ENCODE measurements at places on chromosomes 7 and 10.

DNA sequence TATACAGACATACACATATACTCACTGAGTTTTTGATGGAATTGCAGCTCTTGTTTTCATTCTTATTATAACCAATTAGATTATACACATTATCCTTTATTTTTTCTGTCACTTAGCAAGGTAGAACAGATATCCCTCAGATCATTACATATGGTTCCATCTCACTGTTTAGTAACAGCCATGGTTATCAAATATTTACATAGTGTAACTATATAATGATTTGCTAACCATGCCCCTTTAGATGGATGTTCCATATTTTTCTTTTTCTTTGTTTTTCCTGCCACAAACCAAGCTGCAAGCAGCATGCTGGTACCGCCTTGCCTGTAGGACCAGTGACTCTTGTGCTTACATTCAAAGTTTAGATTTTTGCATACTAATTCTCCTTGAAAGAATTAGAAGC, 163.4 kb upstream of the NFE2L3 start:
- no peak for DNase-seq

DNA sequence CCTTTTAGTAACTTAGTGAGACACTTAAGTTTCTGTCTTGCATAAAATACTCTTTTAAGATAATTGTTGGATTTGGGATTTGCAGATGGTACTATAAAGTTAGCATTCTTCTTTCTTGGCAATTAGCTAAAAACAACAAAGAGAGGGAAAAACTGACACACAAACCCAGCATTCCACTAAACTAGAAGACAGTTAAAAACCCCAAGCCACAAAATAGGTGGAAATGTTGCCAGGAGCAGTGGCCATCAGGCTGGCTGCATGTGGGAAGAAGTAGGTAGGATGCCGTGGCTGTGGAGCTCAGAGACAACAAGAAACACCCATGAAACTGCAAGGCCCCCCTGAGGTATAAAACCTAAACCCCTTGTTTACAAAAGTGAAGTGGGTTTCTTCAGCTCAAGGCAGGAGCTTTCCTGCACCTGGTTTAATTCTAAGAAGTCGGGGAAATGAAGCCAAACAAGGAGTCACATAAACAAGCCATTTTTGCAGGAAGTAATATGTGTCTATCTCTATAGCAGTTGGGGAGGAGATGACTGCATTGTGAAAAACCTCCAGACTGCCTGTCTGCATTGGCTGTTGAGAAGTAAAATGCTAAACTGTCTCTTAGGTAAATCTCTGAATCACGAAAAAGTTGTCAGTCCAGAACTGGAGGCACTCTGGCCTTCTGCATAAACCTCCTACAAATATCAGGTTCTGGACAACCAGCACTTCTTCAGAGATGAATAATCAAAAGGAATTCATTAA, 9.5 kb downstream of the RAB18 start:
- DNase-seq: no peak

DNA sequence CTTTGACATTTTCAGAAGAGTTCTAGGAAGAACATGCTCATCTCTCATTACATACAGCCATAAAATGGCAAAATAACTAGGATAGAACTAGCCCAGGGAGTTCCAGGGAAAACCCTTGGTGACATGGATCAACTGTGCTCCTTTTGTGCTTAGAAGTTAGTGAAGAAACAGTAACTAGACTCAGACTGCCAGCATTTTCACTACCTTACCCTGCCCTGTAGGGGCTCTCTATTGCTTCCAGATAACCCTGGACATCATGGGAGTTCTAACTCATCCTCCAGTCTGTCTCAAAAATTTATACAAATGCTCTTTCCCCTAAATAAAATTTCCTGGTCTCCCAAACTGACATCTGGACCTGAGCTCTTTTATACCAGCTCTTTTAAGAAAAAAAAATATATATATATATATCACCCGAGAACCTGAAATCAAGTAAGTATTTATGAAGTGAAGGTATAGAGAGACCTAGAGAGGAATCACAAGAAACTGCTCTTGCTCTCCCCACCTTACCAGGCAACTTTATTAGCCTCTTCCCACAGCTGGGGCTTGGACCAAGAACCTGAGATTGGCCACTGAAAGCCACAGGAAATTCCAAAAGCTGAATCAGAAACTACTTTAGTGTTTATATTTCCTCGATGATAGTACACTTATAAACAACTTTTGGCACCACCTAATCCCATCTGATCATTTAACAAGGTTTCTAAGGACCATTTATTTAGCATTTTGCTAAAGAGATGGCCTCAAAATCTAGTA, 101.4 kb downstream of the RELN start:
- no peak for DNase-seq

- no peak for DNase-seq
Observed at GRCh38 chr10:51121861-51122260, 47.6 kb downstream of the PRKG1 start.

- no peak for DNase-seq
Observed at GRCh38 chr7:106936236-106936635, 71.2 kb downstream of the PIK3CG start.

GRCh38 chr7:47213276-47213675, 368.6 kb downstream of the TNS3 start:
- DNase-seq: no peak

DNA sequence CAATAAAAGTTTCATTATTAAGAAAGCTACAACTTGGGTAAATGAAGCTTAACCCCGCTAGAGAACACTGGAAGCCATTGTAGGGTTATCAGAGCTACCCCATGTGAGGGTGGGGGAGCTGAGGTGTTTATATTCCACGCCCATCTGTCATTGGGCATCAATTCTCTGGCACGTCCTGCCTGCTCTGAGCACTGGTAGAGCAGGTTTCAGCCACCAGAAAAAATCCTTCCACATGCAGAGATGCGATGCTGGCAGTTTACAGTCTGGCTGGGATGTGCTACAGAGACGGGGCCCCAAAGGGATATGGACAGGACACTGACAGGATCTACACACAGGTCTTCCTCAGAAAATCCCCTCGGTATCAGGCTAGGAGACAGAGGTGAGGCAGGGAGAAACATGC, 15.9 kb upstream of the RAPGEF5 start:
- no peak for DNase-seq

DNA sequence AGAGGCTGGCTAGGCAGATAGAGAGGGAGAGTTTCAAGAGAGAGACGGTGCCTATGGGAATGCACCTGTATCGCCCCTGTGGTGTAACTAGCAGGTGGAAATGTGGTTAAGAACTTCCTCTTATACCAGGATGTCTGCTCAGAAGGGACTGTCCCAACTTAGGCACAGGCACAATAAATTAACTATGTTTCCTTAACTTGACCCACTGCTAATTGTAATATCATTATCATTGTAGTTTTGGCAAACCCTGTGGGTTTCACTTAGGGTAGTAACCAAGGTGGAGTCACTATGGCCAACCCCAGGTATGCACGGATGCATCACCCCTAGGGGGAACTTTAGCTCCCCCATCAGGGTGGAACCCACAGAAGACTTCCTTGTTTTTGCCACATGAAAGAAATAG, 455.7 kb downstream of the DGKB start:
- DNase-seq: peak; percentile 13

DNA sequence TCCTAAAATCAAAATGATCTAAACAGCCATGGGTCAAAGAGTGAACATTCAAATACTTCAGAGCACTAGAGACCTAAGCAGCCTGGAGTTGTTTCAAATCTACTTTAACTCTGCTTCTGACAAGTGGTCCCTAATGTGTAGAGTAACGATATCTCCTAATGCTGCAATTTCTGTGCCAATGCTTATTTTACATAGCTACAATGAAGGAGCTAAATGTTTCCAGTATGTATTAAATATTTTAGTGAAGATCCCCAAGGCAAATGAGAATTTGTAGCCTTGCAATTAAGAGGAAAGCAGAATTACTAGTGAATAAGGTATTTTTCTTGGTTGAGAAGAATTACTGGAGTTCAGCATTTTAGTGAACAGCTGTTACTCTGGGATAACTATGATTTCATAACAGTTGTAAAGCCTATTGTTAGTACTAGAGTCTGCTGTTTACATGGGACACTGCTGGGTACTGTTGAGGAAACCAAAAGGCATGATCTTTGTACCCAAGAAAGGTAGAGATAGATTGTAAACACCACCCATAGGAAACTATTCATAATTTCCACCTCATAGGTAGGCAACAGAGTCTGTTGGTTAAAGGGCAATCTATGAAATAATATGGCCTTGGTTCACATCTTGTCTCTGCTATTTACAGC, 271.9 kb downstream of the PLXDC2 start:
- no peak for DNase-seq

DNA sequence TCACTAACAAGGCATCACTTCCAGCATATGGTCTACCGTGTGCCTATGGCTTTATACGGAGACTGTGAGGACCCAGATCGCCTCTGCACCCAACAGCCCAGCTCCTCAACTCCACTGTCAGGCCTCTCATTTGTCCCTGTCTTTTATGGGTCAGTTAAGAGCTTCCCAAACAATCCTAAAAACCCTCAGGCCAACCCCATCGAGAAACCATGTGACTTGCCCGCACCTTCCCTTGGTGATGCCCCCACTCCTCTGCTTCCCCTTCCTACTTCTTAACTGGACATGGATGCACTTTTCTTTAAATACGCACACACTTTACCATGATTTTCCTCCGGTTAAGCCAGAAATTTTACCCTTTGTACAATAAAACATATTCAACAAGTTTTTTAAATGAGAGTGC, 46.8 kb downstream of the BAIAP2L1 start:
- no peak for DNase-seq

GRCh38 chr7:74218343-74218698, 8.5 kb downstream of the LAT2 start:
- no peak for DNase-seq

DNA sequence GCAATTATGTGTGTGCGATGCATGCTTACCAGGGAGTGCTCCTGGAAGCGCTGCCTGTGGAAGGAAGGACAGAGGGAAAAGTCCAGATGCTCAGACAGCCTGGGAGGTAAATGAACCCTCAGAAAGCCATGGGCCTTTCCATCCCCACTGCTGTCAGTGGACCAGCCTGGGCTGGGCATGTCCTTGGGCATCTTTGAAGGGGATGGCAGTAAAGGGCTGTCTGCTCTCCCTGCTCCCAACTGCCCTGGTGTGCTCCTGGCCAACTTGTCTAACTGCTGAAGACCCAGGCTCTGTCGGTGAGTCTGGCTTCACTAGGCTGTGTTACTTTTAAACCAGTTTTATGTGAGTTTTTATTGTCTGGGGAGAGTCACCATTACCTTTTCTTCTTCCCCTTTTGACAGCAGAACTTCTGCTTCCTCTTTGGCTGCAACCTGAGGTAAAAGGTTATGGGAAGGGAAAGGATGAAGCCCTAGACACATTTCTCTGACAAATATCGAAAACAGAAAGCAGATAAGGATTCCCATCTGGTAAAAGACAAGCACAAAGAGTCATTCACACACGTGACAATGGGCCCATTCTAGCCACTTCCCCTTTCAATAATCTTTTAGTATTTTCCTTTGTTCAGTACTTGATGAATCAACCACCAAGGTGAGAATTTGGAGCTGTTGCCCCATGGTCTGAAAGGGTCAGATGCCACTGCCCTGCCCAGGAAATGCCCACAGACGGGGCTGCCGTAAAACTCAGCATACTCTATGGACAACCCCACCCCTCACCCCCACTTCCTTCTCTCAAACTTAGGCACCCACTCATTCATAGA, 27.6 kb upstream of the PIK3AP1 start:
- peak; percentile 63 for DNase-seq

- DNase-seq: no peak
Observed at GRCh38 chr10:45424668-45425404, 50.8 kb downstream of the ALOX5 start.

- DNase-seq: no peak
Observed at GRCh38 chr7:142476077-142476476, 218.2 kb upstream of the PRSS58 start.

GRCh38 chr10:97065128-97065527, 120.6 kb downstream of the SLIT1 start:
- DNase-seq: no peak

DNA sequence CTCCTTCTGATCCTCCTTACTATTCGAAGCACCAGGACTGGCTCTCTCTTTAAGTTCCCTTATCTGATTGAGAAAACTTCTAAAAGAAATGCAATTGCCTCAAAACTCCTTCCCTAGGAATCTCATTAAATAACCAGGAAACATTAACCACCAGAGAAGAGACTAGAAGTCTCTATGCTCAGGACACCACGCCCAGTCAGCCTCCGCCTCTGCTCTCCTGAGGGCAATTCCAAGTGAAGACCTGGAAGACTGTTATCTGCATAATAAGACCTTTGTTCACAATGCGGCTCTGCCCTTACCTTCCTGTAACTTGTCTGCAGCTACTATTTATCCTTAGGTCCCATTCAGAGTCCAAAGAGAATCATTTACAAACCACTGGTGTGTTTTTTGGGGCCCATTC, 78.8 kb downstream of the ELMO1 start:
- no peak for DNase-seq

- peak; percentile 8 for DNase-seq
Observed at GRCh38 chr7:124155432-124156022, 122.7 kb upstream of the TMEM229A start.
